ENCODE measurements at places on chromosomes 3 and 15.

DNA sequence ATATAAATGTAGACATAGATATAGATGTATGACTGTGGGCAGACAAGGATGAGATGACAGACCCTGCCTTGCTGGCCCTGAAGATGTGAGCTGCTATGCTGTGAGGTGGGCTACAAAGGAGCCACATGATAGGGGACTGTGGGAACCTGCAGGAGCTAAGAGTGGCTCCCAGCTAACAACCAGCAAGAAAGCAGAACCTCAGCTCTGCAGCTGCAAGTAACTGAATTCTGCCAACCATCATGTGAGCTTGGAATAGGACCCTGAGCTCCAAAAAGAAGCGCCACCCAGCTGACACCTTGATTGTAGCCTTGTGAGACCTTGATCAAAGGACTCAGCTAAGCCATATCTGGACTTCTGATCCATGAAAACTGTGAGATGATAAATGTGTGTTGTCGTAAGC lies 123.3 kb upstream of the GRM7 start:
- no peak for DNase-seq

- DNase-seq: no peak
Measured at GRCh38 chr3:181330257-181330656, 340.7 kb upstream of the DNAJC19 start.

DNA sequence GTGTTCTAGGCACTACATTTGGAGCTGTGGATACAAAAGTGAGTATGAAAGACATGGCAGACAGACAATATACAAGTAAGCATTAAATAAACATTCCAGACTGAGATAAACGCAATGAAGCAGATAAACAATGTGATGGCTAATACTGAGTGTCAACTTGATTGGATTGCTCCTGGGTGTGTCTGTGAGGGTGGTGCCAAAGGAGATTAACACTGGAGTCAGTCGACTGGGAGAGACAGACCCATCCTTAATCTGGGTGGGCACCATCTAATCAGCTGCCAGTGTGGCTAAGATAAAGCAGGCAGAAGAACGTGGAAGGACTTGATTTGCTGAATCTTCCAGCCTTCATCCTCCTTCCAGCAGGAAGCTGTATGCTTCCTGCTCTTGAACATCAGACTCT lies 77.2 kb downstream of the CADPS start:
- no peak for DNase-seq

DNA sequence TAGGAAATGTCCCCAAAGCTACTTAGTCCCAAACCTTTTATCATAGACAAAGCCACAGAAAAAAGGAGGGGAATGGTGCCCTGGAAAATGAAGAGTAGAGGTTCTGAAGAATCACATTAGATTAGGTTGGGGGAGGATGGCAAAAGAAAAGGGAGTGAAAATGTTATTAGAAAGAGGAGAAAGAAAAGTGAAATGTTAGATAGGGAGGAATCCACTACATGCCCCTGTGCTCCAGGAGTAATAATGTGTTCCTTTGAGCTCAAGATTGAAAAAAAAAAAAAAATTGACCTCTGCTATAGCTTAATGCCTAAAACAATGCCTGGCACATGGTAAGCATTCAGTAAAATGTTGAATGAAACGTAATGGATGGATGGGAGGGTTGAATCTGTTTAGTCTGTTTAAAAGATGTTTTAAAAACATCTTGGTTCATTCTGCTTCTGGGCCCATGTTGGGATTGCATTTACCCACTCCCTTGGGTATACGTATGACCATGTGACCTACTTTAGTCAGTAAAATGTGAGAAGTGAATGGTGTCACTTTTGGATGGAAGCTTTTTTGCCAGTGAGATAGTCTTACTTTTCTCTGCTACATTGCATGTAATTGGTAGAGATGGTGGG lies 19.0 kb downstream of the MAPK6 start:
- DNase-seq: no peak

DNA sequence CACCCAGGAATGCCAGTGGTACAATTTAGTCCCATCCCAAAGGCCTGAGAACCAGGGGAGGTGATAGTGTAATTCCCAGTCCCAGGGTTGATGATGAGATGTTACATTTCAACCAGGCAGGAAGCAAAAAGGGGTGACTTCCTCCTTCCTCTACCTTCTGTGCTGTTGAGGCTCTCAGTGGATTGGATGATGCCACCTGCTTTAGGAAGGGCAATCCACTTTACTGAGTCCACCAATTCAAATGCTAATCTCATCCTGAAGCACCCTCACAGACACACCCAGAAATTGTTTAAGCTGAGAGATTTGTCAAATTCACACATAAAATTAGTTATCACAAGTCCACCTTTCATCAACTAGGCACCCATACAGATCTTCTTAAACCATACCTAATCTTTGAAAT lies 418.5 kb upstream of the GOLIM4 start:
- DNase-seq: no peak

GRCh38 chr15:95431518-95431917 lies 899.0 kb upstream of the NR2F2 start:
- DNase-seq: no peak

DNA sequence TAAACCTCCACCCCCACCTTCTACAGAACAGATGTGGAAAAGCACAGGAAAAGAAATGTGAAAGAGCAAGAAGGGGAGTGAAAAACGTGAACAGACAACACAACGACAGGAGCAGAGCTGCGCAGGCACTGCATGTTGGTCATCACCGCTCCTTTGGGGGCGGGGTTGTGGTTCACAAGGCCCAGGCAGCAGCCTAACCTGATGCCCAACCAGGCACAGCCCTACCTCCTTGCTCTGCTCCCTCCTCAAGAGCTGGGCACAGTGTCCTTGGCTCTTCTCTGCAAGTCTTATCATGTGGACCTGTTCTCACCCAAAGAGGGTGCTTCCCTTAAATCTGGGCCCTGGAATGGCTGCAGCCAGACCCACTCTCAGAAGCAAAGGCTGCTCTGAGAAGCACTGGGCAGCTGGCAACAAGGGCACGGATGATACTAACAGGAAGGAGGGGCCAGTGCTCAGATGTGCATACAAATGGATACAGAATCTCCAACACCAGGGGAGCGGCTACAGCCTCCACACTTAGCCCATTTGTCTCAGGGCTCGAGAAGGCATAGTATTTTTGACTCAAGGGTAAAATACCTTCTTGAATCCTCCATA lies 64.6 kb downstream of the DHX30 start:
- DNase-seq: no peak

DNA sequence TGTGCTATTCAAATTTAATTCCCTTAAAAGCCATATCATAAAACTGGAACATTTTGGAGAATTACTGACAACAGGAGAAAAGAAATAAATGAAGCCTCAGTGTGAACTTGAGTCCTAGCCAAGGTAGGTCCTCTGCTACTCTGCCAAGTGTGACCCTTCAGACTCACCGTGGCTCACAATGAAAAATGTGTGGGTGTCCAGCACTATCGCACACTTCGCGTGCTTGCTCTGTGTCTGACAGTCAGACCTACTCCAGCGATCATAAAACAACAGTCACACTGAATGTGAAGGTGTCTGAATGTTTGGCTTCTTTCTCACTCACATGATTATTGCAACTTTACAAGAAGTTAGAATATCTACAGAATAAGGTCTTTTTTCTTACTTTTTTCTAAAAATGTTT lies 65.8 kb upstream of the TRA2B start:
- no peak for DNase-seq

- DNase-seq: no peak
Measured at GRCh38 chr15:49435174-49435573, 12.1 kb downstream of the FGF7 start.

DNA sequence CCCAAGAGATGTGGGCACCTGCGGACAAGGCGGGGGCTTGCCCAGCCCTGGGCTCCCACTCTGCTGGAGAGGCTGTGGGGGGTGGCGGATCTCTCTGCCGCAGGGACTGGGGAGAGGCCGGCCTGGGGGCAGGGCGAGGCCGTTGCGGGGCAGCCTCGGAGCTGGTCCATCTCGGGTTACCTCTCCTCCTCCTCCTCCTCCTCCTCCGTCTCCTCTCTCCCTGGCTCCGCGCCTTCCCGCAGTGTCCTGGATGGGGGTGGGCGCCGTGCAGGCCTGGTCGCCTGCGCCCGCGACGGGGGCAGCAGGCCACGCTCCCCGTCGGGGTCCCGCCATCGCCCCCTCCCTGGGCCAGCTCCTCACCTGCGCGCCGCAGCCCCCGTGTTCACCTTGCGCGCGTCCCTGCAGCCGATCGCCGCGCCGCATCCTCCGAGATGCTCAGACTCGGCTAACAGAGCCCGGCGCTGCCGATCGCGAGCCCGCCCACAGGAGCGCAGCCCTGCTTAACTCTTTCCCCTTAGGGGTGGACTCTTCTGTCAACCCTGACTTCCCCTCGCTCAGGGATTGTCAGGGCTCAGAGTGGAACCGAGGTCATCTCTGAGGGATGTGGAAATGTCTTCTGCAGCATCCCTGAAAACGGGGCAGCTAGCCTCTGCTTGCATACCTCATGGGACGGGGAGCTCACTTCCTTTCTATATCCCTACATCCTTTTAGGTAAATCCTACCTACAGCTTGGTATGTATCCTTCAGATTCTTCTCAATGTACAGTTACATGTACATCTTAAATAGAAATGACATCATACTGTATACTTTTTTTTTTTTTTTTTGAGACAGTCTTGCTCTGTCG lies at the start of gene PRRT3:
Gene PRRT3 (minus strand): TSS at position 447 of the 844 bp plus-strand sequence. CDS start 2,293 bp downstream, outside the sequence.
- DNase-seq: peak; percentile 65
